NCI-H1436 treated with DMSO at 0.1 percent for 48 hours (cell line): ENCODE measurements at places on chromosomes 1 and 21.

DNA sequence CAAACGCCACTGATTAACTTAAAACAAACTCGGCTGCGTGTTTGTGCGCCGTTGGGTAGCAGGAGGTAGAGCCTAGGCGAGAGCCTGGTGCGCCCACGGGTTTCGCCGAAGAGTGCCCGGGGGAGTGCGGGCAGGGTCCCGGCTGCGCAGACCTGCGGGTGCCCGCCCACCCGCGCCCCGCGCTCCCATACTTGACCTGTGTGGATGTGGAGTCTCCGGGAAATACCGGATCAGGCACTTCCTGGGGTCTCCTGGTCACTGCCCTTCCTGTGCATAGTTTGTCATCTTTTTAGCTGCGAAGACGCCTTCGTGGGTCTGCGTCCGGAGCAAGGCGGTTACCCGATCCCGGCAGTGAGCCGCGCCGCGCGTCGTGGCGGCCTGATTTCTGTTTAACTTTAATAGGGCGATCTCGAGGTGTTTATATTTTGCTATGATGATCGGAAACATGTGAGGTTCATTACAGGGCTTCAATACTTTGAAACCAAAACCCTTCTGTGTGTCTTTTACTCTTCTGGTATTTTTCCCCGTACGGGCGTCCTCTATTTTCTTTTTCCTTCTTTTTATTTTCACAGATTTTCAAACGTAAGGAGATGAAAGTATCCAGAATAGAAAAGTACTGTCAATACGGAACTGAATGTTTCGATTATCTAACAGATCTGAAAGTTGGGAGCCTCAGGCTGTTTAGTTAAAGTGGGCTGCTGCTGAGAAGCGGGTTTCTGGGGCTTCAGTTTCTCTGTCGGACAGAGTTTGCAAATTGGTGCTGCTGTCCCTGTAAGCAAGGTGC, 15.2 kb downstream of the NR5A2 start:
- DNase-seq, result no peak

DNA sequence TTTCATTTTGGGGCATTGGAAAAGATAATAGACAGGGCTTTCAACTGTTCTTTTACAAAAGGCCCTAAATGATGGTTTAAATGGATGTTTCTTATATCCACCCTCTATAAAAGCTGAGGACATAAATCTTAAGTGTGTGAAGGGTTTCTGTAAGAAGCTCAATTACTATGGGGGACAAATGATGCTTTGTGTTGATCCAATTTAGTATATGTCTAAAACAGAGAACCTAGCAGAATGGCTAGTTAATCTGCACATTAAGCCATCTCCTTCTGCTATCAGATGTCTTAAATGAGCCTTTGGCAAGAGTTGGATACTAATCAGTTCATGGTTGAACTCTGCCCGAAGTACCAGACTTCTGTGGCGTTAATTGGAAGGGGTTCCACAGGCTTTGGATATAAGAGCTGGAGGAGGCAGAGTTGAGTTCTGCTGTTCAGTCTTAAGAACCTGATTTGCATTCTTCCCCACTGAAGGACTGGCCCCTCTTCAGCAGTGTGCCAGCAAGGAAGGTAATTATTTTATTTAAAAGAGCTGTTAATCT, 43.1 kb downstream of the PTGFRN start:
- no peak for DNase-seq

DNA sequence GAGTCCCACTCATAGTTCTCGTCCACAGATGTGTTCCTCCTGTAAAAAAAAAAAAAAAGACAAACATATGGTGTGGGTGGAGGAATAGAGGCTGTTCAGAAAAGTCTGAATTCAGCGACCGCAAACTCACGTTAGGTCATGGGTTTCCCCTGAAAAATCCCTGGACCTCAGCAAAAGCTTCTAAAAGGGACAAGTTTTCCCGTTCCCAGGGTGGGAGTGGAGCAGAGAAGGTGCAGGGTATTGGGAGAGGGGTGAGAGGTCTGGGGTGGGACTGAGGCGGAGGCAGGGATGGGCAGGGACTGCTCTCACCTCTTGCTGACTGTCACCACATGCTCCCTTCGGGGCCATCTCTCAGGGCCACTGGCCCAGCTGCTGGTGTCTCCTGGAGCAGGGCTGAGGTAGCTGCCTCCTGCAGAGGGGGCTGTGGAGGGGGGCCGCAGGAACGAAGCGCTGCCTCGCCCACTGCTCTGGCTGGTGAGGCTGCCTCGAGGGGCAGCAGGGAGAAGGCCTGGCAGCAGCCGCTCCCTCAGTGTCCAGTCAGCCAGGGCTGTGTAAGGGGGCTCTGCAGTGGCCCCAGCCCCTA, 2.6 kb upstream of the TAGLN2 start:
- DNase-seq, result no peak

GRCh38 chr1:204736836-204737235, 51.3 kb upstream of the LRRN2 start:
- no peak for DNase-seq

- DNase-seq, result no peak
These were observed 7.5 kb downstream of the ZNF692 start for GRCh38 chr1:248851390-248851789.

DNA sequence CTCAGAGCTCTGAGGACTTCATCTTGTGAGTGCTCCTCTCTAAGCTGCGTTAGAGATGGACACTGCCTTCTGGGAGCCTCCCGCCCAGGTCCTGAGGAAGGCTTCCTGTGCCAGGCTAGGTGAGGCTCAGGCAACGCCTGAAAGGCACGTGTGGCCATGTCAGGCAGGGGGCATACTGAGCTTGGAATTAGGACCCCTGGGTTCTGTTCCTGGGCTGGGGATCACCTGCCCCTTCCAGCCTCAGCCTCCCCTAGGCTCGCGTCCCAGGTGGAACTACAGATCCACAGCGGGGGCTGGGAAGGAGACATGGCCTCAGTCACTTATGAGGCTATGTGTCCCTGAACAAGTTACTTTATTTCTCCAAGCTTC, 10.0 kb upstream of the ASCL5 start:
- no peak for DNase-seq

DNA sequence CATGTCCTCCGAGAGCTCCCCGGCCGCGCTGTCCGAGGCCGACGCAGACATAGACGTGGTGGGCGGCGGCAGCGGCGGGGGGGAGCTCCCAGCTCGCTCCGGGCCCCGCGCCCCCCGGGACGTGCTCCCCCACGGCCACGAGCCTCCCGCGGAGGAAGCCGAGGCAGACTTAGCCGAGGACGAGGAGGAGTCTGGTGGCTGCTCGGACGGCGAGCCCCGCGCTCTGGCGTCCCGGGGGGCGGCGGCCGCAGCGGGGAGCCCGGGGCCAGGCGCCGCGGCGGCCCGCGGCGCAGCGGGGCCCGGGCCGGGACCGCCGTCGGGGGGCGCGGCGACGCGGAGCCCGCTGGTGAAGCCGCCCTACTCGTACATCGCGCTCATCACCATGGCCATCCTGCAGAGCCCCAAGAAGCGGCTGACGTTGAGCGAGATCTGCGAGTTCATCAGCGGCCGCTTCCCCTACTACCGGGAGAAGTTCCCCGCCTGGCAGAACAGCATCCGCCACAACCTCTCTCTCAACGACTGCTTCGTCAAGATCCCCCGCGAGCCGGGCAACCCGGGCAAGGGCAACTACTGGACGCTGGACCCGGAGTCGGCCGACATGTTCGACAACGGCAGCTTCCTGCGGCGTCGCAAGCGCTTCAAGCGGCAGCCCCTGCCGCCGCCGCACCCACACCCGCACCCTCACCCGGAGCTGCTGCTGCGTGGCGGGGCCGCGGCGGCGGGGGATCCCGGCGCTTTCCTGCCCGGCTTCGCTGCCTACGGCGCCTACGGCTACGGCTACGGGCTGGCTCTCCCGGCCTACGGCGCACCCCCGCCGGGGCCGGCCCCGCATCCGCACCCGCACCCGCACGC, 547 bp downstream of the FOXD2 start:
- DNase-seq, result no peak

DNA sequence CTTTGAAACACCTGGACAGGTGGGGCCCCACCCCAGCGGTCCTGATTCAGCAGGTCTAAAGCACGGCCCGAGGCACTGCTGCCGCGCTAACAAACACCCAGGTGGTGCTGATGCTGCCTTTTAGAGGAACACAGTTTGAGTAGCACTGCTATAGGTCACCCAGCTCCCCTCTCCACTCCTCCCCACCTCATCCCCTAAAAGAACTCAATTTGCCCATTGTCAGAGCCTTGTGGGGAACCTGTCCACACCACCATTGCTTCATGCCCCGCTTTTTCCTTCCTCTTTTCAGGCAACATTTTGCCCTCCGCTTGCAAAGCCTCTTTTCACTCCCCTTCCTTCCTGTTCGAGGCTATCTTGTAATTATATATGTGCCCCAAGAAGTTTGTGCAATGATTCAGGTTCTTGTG, 26.2 kb upstream of the PADI4 start:
- DNase-seq, result no peak
